Fibroblast of skin of left quadriceps (primary cell): ENCODE measurements at places on chromosomes 4 and X.

DNA sequence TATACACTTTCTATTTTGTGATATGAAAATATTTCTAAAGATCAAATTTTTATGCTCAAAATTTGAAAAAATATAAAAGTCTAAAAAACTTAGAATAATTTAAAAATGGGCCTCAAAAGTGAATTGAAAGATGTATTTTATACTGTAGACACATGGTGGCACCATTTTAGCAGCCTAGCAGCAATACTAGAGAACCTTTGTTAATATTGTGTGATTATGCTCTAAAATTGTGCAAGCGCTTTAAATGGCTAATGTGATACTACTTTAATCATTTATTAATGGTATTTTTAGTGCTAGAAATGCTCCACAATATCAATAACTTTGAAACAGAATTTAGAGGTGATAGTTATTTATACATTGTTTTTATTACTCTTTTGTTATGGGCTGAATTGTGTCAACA, 3.7 kb upstream of the GUF1 start:
- no peak for DNase-seq

GRCh38 chr4:7959078-7959477, 19.4 kb upstream of the AFAP1 start:
- DNase-seq, result no peak

GRCh38 chr4:183249854-183250253, 70.2 kb downstream of the CLDN22 start:
- DNase-seq, result no peak

DNA sequence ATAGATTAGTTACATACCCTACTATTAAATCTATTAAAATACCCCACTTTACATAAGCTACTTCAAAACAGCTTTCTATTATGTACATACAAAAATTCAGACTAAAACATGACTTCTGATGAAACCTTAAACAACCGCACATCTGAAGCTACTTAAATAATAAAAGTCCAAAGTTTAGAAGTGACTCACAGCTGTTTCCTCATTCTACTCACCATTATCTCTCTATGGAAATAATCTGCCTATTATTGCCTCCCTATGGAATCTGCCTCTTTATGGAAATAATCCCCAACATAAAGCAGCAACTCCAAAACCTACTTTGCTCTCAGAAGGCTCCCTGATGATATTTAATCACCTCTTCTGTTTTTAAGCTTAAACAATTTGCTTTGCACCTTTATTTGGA, 15.7 kb upstream of the BANK1 start:
- peak; percentile 57 for DNase-seq

DNA sequence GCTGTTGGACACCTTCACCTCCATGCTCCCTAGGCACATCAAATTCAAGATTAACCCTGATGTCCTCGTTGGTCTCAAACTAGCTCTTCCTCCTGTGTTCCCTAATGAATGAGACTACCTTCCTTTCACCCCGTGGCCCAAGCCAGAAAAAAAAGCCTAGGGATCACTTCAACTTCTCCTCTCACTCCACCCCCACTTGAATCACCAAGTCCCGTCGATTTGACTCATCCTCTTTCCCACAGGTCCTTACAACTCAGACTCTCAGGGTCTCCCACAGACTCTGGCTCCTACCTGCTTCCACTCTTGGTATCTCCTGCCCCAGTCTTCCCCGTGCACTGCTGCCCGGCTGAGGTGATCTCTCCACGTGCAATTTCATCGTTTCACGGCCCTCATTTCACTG, 8.5 kb downstream of the SLC25A43 start:
- no peak for DNase-seq

DNA sequence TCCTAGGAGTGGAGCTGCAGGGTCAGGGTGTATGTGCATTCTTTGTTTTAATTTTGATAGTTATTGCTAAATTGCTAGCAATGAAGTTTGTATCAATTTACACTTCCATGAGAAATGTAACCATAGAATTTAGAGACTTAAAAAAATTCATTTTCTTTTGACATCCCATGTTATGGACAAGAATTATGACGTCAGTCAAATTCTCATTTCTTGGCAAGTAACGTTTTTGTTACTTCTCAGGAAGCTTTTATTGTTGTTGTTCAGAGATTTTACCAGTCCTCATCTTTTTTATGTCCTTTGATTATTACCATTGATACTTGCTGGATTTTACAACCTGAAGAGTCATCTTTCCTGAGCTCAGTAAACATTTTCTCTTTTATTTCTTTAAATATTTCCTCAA, 417.5 kb upstream of the ARX start:
- no peak for DNase-seq

DNA sequence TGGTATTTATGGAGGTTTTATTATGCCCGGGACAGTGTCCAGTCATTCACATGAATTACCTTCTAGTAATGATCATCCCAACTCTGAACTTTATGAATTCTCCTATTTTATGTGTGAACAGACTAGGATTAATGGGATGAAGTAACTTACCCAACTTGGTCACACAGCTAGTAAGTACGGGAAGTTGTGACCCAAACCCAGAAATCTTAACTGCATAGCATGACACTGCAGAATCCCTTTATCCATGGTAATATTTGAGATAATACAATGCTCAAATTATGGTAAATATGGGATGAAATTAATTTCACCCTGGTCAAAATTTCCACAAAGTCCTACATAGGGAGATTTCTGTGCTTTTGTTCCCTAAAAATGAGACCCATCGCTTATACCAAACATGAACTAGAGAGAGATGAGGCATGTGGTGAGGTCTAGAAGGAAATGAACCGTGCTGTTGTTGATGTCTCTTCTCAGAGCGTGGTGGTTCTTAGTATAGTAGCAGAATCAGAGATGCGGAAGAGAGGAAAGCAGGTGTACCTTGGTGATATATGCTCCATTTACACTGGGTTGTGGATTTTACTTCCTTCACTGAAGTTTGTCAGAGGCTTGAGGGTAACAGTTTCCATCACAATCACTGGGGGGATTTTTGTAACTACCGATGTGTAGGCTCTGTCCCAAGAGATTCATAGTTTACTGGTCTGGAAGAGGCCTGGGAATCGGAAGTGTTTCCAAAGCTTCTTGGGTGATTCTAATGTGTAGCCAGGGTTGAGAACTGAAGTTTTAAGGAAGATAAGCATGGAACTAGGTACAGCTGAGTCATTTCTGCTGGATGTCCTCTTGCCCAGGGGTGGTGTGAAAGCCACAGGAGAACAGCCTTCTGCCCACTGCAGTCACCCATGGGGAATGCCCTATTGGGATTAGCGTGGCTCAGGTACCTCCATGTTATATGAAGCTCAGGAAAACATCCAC, 30.2 kb upstream of the FAM9C start:
- DNase-seq, result no peak

GRCh38 chr4:157012296-157012695, 40.7 kb upstream of the PDGFC start:
- no peak for DNase-seq

DNA sequence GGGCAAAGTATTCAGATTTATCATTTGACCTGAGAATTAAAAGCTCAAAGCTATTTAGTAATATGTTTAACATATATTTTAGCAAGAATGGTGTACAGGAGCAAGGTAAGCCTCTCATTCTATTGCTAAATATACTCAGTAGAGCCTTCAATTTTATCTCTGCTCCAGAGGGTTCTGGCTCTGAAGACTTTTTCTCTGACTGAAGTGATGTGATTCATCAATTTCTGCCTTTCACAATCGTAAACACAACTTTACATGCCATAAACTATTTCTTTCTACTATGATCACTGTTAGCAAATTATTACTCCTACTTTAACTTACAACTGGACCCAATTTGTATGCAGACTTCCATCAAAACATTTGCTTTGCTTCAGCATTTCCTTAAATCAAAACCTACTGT, 315.0 kb upstream of the NDST4 start:
- DNase-seq, result no peak

GRCh38 chr4:96471956-96472867, 632.3 kb downstream of the PDHA2 start:
- DNase-seq, result no peak

DNA sequence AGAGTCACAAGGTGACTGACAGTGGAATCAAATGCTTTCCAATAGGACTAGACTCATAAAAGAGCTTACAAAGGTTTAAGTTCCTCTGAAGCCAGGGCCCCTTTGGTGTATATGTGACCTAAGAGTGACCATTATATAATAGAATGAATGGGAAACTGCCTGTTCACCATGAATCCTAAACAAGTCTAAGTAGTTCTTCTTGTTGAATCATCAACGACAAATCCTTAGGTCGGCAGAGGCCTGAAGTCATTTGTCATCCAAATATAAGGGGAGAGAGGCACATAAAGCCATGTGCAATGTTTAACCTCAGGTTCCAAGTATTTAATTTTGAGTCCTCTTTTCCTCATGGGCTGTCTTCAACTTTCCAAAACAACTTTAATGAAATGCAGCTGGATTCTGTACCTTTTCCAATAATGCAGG, 122.4 kb downstream of the RASL11B start:
- DNase-seq, result no peak

DNA sequence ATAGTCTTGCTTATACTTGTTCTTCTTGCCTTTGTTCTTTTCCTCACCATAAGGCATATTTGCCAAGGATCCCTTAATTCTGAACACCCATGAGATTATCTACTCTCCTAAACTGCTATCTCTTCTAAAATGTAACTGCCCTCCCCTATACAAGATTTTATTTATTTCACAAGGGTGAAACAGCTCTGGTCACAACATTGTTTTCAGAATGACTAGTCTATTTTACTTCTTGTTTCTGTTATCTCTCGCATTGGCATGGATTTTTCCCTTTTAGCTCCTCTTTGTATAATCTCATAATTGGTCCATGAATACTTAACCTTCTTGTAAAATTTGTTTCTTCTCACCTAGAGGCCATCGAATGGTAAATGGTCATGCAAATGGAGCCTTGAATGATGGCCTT, 17.2 kb upstream of the COL25A1 start:
- DNase-seq, result no peak

- no peak for DNase-seq
These were observed 2164.0 kb downstream of the PCDH7 start for GRCh38 chr4:32884198-32884597.

GRCh38 chr4:28835501-28835900, 1884.7 kb upstream of the PCDH7 start:
- DNase-seq, result peak; percentile 1

GRCh38 chrX:53166103-53166502, 58.9 kb downstream of the KDM5C start:
- DNase-seq, result no peak

- peak; percentile 21 for DNase-seq
These were observed 70.7 kb upstream of the SLC4A4 start for GRCh38 chr4:71268166-71268565.

- no peak for DNase-seq
These were observed 135.6 kb upstream of the CXXC4 start for GRCh38 chr4:104630272-104630671.

GRCh38 chr4:61786211-61786610, 586.1 kb downstream of the ADGRL3 start:
- no peak for DNase-seq

DNA sequence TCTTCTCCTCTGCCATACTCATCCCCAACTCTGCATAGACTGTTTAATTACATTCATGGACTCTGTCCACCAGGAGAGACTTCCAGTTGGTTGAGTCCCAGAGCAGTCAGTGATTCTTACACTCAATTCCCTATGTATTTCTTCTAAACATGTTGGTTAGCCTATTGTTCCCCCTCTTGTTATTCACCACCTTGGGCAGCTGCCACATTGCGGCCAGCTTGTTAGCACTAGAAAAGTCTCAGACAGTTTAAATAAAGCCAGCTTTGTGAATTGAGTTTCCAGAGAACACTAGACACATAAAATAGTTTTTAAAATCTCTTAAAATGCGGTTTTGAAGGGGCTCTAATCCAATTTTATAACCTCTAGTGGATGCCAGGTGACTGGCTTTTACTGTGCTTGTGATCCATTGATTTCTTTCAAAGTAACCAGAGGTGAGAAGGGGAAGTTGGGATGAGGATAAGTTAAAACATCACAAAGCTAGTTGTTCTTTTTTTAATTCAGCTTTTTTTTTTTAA, 827.7 kb downstream of the FSTL5 start:
- no peak for DNase-seq

DNA sequence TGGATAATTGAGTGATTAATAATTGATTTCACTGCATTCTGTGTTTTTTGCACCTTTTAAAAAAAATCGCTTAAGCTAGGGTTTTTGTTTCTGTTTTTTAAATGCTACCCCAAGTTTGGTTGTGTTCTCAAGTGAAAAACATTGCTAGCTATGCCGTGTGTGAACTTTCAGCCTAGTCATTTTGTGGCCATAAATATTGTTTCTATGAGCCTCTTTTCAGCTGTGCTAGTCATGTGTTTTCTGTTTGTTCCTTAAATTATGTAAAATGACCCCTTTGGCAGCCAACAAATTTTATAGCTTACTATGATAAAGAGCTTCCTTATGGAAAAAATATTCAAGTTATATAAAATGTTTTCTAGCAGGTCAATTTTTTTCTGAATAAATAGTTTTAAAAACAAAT, 59.1 kb downstream of the GALNT7 start:
- no peak for DNase-seq

GRCh38 chr4:163392328-163392727, 48.6 kb downstream of the NPY5R start:
- no peak for DNase-seq

DNA sequence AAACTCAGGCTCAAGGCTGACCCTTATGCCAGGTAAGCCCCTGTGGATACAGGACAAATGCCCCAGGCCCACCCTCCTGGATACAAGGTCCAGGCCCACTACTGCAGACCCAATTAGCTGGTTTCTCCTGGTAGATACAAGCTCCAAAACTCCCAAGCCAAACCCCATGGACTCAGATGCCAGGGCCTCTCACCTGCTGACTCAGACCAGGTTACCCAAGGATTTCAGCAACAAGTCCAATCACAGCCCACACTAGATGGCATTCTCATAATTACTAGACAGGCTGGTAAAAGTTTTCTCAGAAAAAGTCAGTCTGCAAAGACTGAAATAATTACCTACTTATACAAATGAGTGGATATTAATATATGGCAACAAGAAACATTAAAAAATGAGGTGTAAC, 87.0 kb downstream of the KLF8 start:
- DNase-seq, result no peak

- no peak for DNase-seq
These were observed at the start of gene GPC3 for GRCh38 chrX:133985164-133985966. TSS of gene GPC3 (minus strand) at chrX:133985594.

DNA sequence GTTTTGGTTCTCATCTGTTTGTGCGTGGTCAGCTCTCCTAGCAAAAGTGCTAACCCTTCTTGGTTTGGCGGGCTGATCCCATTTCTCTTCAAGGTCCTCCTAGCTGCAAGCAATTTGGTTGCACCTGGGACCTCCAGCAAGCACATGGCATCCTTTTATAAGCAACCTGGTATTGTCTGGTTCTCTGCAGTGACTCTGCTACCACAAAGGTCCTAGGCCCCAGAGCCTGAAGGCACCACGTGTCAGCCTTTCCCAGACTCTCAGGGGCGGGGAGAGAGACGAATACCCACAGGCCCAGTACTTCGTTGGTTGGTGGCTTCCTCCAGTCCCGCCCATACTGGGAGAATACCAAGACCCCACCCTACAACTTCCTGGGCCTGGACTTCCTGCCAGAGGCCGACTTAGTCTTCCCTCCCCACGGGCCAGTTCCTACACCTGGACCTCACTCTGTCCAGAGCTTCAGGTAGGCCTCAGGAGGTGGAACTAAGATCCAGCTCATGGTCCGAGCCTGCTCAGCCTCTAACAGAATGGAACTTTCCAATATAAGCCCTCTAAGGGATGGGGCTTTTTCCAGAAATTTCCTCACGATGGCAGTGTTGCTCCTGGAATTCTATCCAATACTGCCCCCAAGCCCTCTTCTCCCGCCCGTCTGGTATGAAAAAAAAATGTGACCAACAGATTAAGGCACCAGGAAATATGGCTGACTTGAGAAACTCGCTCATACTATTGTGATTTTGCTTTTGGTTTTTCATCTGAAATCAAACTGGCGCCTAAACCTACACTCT, 192.5 kb upstream of the STK26 start:
- peak; percentile 27 for DNase-seq

- no peak for DNase-seq
These were observed 344.0 kb upstream of the NWD2 start for GRCh38 chr4:36900446-36900987.
